ENCODE measurements at places on chromosomes 16 and 17.

DNA sequence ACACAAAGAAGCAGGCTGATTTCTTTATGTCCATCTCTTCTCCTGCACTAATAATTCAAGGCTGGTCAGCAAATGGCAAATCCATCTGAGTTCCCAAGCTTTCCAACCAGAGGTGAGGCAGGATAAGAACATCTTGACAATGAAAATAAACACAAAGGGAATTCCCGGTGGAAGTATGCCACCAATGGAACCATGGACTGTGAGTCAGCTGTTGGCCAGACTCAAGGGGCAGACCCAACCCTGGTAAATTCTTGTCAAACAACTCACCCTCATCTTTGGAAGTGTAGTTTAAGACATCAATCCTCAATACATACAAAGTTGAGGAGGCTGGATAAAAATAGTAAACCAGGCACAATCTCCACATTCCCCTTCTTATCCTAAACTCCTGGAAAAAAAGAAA lies 74.3 kb upstream of the CES5A start:
- DNase-seq: no peak

- no peak for DNase-seq
Measured at GRCh38 chr16:20781697-20782096, 17.9 kb downstream of the ACSM3 start.

DNA sequence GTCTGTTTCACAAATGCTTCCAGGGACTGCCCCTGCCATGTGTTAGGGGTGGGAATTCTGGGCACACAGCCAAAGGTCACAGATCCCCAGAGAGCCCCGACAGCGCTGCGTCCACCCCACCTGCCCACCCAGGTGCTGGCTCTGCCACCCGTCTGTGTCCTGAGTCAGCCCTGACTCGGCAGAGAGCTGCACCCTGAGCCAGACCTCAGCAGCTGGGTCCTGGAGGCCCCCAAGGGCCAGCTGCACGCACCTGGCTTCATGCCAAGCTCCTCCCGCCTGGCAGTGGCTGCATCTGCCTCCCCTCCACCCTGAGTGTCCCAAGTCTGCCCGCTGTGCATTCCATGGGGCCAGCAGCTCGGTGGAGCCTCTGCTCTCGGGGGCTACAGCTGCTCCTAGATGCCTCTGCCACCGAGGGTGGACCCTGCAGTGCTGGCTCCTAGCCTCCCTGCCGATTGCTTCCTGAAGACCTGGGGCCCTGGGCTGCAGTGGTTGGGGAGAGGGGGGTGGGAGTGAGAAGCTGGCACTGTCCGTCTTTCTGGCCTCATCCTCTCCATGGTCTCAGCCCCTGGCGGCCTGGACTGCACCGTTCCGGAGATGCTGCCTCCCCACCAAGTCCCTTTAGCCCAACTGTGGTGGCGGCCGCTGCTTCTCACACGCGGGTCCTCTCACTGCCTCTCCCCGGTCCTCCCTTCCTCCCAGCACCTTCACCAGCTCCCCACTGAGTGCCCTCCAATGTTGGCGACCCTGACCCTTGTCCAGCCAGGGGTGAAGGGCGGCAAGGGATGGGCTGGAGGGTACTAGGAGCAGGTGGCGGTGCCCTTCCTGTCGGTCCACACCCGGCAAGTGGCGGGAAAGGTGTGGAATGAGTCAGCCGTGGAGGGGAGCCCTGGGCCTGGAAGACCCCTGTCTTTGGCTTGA lies 3.0 kb downstream of the SECTM1 start:
- DNase-seq: no peak

DNA sequence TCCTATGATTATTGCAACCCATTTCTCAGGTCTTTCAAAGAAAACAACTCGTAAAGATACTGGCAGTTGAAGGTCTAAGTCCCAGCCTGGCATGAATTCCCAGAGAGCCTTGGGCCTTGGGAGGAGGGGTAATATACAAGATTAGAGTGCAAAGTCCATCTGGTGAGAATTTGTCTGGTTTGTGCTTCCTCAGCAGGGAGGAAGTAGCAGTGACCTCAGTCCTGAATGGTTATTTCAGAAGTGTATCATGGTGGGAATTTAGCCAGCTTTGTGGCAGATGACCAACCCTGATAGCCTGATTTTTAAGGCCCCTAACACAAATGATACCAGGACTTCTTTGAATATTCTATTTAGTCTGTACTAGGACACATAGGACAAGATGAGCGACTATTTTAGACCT lies 151.2 kb upstream of the TBX2 start:
- no peak for DNase-seq

DNA sequence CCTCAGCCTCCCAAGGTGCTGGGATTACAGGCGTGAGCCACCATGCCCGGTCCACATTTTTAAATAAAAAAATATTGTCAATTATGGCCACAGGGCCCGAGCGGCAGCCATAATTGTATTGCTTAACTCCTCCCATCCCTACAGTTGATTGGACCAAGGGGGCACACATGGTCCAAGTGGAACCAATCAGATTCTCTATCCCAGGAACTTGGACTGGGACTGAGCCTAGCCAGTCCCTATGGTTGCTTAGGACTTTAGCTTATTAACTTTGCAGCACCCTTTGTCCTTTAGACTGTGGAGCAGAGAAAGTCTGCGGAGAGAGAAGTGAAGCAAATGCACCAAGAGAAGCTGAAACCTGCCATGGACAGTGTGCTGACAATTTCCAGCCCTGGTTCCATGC lies 5.5 kb upstream of the RDM1 start:
- no peak for DNase-seq

DNA sequence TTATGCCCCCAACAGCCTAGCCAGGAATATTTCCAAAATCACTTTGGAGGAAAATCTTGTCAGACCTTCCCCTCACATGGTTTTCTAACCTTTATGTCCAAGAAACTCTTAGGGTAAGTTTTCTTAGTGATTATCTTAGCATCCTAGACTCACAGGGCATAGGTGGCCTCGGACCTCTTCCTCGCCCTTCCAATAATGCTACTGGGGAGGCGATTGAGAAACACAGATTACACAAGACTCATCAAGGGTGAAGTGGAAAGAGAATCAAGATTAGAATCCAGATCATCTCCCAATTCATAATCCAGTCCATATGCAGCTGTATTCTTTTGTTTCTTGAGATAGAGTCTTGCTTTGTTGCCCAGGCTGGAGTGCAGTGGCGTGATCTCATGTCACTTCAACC lies 358.4 kb upstream of the CDH5 start:
- no peak for DNase-seq

GRCh38 chr16:48438414-48438813 lies 53.2 kb upstream of the SIAH1 start:
- no peak for DNase-seq

GRCh38 chr17:76987486-76988093 lies 119.4 kb downstream of the MGAT5B start:
- DNase-seq: no peak
